ENCODE measurements at places on chromosomes 5 and 9. TPM values are rescaled to one million over a fixed set of nuclear protein-coding genes. Genes with fewer than 3 reads are reported as not detected.

DNA sequence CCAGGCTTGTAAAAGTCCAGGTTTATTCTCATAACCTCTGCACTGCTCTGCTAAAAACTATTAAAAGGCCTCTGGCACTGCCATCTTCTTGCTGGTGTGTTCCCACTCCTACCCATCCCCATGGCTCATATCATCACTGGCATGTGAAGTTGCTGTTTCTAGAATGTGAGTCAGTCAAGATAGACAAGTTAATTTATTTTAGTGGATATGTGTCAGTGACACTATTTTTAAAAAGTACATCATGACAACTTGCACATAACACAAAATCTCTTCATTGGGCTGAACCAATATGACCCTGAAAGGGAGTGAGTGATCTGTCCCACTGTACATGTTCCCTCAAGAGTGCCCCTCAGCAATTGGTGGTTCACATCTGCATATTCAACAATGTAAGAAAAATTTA, 299.7 kb downstream of the NFIB start:
- no peak overlapping the region for H3K4me3 ChIP-seq
- no peaks in the 10 kb centered on the region for H3K4me1 ChIP-seq
- DNase-seq = no peak
- no peak overlapping the region for H3K27ac ChIP-seq
- no peaks in the 10 kb centered on the region for H3K27me3 ChIP-seq

- peaks cover 2% of the 10 kb centered on the region for H3K4me1 ChIP-seq
- H3K36me3 ChIP-seq = peaks cover 44% of the 10 kb centered on the region
These were observed 46.5 kb upstream of the SETD9 start for GRCh38 chr5:56862909-56863308.

DNA sequence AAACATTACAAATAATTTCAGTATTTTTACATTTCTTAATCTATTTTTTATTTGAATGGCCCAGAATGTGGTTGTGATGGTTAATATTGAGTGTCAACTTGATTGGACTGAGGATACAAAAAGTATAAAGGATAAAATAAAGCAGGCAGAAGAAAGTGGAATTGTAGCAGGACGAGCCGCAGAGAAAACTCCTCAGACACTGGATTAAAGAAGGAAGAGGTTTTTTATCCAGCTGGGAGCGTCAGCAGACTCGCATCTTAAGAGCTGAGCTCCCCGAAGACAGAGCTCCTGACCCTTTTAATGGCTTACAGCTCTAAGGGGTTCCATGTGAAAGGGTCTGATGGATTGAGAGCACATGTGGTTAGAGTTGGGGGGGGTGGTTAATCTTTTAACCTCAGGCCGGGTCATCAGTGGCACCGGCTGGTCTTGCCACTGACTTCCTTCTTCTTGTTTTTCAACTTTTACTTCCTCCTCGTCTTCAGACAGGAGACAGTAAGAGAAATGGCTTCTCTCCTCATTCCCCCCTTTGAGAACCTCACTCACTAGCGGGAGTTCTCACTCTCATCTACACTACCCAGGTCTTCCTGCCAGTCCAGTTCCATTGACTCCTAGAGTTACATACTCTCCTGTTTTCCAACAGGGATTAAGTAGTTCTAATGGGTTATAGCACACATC, 80.0 kb downstream of the TMEM161B start:
- DNase-seq = no peak
- peaks cover 42% of the 10 kb centered on the region for H3K36me3 ChIP-seq
- H3K27me3 ChIP-seq = peaks cover 9% of the 10 kb centered on the region
- H3K4me1 ChIP-seq = 0 out of 2 replicates have a peak, but pooled peaks cover 2% of the 10 kb centered on the region

- H3K27ac ChIP-seq = no peak overlapping the region
- DNase-seq = no peak
- no peak overlapping the region for H3K4me3 ChIP-seq
- no peaks in the 10 kb centered on the region for H3K36me3 ChIP-seq
- no peaks in the 10 kb centered on the region for H3K4me1 ChIP-seq
These were observed 130.2 kb upstream of the LMX1B start for GRCh38 chr9:126483468-126484073.

- H3K27me3 ChIP-seq = no peaks in the 10 kb centered on the region
- DNase-seq = no peak
These were observed 41.1 kb upstream of the GADD45G start for GRCh38 chr9:89563571-89564345.

Gene C5orf58
- 3.0 TPM for total RNA-seq

Gene PRR16
- total RNA-seq = 0.42 TPM
